GM12864 (cell line): ENCODE measurements at places on chromosomes 11 and 22.

- DNase-seq: no peak
These were observed 34.0 kb upstream of the SLC22A25 start for GRCh38 chr11:63277345-63277943.

DNA sequence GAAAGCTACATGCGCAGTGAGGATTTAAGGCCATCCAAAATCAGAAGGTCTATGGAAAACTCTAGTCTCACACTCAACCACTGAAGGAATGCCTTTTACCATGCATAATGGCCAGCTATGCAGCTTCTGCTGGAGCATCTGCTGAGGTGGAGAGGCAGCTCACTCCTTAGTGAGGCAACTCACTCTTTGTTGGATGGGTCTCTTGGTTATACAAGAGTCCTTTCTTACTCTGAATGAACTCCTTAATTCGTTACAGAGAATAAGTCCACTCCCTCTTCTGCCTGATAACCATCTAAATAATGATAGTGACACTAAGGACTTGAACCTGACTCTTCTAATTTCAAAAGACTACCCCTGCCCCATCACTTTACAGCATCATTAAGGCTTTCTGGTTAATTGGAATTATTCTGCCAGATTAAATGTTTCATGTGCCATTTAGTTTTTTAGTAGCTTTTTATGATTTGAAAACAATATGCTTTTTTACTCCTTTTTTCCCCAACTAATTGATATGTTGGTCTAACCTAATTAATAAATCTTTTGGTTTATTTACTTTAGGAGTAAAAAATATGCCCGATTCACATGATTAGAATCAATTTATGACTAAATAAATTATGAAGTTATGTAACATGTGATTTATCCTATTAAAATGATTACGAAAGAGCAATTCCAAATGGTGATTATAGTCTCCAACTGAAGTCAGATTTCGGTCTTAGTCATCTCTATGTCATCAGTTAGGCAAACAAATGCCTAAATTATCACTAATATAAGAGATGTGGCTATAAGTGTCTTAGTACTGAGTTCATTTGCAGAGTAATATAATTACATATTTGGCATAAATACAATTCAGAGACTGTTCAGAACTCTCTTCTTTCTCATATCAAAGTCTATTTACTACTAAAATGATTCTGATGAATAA lies 286.7 kb upstream of the CCDC90B start:
- no peak for DNase-seq

DNA sequence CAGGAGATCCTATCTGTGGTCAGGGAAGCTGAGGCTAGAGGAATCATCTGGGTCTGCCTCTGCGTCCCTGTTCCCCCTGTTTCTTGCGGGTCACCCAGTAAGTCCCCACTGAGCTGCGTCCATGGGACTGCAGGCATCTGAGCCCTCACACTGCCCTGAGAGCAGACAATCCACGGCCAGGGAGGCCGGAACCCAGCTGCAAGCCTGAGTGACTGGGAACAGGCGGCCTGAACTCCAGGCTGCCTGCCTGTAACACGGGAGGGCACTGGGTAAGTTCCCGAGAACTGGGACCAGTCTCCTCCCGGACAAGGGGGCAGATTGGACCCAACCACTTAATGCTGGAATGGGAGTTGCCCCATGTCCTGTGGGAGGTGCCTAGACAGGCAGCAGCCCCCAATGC lies 727.4 kb downstream of the BRD1 start:
- no peak for DNase-seq

DNA sequence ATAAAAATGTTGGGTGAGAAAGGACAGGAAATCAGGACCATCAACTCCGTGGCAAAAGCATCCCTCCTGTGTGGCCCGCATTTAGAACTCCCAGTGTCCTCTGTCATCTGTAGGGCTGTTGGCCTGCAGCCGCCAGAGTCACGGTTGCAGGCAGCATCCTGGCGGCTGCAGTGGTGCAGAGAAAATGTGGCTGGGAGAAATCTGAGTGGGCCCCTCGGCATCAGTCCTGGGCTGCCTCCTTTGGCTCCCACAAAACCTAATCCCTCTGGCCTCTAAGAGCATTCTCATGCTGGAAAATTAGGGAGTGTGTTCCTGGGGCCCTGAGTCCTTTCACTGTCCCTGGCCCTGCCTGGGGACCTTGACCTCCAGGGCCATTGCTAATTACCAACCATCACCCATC lies 121.9 kb downstream of the WT1 start:
- DNase-seq: no peak

- no peak for DNase-seq
These were observed 18.2 kb downstream of the MCAM start for GRCh38 chr11:119298726-119299125.

GRCh38 chr11:112160091-112160848 lies 3.6 kb downstream of the IL18 start:
- DNase-seq: no peak

DNA sequence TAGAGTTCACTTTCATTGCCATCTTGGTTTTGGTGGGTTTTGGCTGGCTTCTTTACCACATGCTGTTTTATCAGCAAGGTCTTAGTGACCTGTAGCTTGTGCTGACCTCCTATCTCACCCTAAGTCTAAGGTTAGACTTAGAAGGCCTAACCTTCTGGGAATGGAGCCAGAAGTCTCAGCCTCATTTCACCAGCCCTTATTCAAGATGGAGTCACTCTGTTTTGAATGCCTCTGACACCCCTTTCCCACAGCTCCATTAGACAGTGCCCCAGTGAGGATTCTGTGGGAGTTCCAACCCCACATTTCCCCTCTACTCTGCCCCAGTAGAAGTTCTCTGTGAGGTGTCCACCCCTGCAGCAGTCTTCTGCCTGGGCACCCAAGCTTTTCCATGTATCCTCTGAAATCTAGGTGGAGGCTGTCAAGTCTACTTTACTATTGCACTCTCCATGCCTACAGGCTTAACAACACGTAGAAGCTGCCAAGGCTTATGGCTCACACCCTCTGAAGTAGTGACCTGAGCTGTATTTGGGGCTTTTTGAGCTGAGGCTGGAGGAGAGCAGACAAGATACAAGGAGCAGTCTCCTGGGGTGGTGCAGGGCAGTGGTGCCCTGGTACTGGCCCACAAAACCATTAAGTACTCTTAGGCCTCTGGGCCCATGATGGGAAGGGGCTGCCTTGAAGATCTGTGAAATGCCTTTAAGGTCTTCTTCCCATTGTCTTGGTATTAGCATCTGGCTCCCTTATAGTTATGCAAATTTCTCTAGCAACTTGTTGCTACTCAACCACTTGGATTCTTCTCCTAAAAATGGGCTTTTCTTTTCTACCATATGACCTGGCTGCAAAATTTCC lies 65.9 kb upstream of the SC5D start:
- no peak for DNase-seq

GRCh38 chr11:67280788-67281551 lies 8.1 kb upstream of the ANKRD13D start:
- no peak for DNase-seq

DNA sequence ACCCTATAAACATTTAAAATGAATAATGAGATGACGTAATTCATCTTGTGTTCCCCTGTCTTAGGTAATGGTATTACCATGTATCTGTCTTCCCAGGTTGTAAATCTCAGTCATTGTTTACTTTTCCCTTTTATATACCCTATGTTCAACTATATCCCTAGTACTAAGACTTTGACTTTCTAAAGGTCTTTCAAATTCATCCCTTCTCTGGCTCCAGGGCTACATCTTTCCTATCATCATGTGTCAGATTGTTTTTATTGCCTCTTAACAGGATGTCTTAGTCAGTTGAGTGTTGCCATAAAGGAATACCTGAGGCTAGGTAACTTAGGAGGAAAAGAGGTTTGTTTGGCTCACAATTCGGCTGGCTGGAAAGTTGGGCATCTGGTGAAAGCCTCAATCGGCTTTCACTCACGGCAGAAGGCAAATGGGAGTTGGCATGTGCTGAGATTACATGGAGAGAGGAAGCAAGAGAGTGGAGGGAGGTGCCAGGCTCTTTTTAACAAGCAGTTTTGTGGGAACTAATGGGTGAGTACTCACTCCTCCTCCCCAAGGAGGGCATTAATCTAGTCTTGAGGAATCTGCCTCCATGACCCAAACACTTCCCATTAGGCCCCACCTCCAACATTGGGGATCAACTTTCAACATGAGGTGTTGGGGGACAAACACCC lies 11.6 kb upstream of the DLAT start:
- no peak for DNase-seq

DNA sequence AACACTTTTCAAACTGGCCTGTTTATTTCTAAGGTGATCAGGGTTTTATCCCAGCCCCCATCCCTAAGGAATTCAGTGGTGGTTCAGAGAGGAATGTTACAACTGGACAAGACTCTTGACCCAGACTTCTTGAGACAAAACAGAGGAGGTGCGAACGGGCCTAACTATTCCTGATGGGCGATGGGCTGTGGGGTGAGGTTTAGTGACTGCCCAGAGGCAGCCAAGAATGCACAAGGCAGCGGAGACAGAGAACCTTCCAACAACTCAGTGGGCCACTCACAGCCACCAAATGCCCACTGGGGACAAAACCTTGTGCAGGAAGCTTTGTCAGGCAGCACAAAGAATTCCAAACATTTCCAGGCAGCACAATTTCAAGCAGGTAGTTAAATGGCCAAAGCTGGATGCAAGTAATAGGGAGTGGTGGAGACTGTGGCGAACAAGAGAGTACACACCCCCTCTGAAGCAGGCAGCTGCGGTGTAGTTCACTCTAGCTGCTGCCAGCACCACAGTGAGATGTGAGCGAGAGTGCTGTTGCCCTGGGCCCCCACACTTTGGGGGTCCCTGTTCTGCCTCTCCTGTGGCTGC lies 29.2 kb downstream of the SCUBE1 start:
- DNase-seq: no peak

DNA sequence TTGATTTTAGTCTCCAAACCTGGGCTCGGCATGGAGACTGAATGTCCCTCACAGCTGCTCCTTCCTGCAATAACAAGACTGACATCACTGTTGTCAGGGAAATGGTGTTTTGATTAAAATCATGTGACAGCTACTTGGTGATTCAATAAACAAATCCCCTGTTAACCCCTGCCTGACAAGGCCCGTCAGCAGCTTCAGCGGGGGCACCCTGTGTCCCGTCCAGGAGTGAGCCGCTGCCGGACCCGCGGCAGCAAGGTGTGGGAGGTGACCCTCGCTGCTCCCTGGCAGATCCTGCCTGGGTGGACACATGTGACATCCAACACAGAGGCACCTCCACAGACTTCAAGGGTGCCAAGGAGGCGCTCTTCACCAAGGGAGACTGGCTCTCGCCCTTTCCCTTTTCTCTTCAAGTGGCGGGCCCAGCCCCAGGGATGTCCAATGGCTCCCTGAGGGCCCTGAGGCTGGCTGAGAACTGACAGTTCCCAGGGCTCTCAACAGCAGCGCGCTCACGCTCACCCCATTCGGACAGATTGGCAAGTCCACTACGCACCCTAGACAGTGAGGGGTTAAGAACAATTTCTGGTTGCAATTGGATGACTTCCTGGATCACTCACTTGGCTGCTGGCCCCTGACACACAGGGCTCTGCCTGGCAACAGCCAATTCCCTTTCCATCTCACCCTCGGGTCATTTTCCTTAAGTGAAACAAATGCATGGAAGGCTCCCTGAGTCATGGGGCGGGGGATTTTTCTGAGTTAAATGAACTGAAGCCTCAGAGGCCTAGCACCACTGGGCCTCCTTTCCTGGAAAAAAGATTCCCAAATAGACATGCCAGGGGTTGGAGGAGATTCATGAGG lies 30.7 kb downstream of the PPP2R1B start:
- no peak for DNase-seq

DNA sequence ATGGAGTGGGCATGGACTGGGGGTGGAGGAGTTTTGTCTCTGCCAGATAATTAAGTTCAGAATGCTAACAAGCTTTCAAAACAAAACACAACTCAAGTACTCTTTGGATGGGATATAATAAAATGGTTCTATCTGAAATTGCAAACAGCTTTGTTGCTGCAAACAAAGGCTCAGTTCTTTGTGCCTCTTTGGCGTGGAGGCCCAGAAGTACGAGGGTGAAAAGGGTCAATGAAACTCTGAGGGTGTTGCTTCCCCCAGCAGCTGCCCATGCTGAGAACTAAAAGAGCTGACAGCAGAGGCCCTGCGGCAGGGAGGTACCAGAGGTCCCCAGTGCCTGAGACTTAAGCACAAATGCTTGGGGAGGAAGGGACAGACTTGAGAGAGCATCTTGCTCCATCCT lies 26.5 kb upstream of the IGSF22 start:
- no peak for DNase-seq
